Type B pancreatic cell (in vitro differentiated cells): ENCODE measurements at places on chromosomes 7 and 10. TPM values are rescaled to one million over a fixed set of nuclear protein-coding genes. Genes with fewer than 3 reads are reported as not detected.

The PLAC9 gene
- total RNA-seq: 8.2 TPM in 1 of 2 replicates, not detected in the other

DNA sequence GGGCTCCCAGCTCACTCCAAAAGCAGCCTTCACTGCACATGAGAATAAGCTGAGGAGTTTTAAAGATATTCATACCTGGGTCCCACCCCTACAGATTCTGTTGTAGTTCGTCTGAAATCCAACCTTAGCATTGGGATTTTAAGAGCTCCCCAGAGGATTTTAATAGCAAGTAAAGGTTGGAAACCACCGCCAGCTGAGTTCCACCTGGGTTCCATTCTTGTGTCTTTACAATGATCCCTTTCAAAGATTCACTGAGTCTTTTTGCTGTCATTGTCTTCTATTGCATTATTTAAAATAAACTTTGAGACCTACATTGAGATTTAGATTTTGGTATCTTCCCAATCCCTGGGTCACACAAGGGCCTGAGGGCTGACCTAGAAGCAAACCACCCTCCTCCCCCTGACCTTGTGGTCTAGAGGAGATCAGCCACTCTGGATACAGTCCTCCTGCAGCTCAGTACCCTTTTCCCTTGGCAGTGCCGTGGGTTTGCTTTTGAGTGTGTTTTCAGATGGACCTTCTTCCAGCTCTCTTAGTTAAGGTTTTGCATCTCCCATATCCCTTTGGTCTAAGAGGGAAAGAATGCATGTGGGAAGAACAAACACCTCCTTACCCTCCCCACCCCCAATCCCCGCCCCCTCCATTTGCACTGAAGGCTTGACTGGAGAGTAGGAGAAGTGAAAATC, 22.6 kb upstream of the SIRT1 start:
- no peak for DNase-seq
- no peaks in the 10 kb centered on the region for H3K4me1 ChIP-seq
- H3K36me3 ChIP-seq: no peaks in the 10 kb centered on the region

DNA sequence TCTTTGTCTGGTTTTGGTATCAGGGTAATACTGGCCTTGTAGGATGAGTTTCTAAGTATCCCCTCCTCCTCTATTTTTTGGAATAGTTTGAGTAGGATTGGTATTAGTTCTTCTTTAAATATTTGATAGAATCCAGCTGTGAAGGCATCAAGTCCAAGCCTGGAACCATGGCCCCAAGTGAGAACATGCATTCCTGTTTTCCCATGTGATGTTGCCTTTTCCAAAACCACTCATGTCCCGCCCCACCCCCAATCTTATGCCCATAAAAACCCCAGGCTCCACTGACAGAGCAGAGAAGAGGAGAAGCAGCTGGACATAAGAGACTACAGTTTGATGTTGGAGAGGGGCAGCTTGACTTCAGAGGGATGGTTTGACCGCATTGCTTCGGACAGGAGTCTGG, 71.2 kb downstream of the MINPP1 start:
- no peak for DNase-seq
- H3K4me3 ChIP-seq: no peak overlapping the region
- no peaks in the 10 kb centered on the region for H3K36me3 ChIP-seq
- no peaks in the 10 kb centered on the region for H3K27me3 ChIP-seq
- H3K27ac ChIP-seq: no peak overlapping the region
- H3K4me1 ChIP-seq: peaks cover 6% of the 10 kb centered on the region

DNA sequence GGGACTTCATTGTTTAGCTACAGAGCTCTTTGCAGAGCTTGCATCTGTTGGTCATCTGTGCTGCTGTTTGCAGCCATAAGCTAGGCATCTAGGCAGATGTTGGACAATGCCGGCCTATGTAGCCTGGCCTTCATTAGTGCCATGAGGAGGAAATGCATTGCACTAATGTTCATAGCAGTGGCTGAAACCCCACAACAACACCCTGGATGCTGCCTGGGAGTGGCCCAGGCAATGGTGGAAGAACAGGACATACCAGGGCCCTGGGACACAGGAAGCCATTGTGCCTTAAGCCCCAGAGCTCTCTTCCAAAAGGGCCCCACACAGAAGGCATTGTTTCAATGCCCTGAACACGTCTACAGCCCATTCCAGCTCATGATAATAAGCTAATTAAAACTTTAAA, 131.5 kb upstream of the LYZL1 start:
- peaks cover 14% of the 10 kb centered on the region for H3K4me1 ChIP-seq
- DNase-seq: no peak
- no peak overlapping the region for H3K4me3 ChIP-seq

DNA sequence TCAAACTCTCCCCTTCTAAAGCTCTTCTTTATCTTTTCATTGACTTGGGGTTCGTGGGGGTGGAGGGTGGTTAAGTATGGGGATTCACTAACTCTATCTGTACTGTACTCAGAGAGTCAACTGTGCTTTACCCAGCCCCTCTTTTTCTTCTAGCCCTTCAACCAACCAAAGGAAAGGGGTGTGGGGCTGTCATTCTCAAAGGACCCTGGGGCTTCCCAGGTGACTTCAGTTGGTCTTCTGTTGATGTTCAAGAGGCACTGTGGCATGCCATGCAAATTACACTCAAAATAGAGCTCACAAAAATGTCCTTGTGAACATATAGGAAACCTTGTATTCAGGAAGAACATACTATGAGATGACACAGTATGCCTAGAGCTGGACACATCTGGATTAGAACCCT, 16.9 kb upstream of the RHOBTB1 start:
- DNase-seq: no peak
- peaks cover 22% of the 10 kb centered on the region for H3K4me1 ChIP-seq
- H3K27ac ChIP-seq: no peak overlapping the region

The FZD8 gene
- 3.7 and 7.5 TPM in 2 replicates for total RNA-seq

- H3K4me1 ChIP-seq: peaks cover 11% of the 10 kb centered on the region
- peaks cover 4% of the 10 kb centered on the region for H3K27me3 ChIP-seq
- DNase-seq: no peak
- no peak overlapping the region for H3K27ac ChIP-seq
- H3K36me3 ChIP-seq: no peaks in the 10 kb centered on the region
These were observed 11.7 kb upstream of the OR9A2 start for GRCh38 chr7:143038635-143039034.

- no peak overlapping the region for H3K4me3 ChIP-seq
- no peak overlapping the region for H3K27ac ChIP-seq
- no peaks in the 10 kb centered on the region for H3K4me1 ChIP-seq
These were observed 52.6 kb downstream of the TRUB1 start for GRCh38 chr10:114990586-114990985.

DNA sequence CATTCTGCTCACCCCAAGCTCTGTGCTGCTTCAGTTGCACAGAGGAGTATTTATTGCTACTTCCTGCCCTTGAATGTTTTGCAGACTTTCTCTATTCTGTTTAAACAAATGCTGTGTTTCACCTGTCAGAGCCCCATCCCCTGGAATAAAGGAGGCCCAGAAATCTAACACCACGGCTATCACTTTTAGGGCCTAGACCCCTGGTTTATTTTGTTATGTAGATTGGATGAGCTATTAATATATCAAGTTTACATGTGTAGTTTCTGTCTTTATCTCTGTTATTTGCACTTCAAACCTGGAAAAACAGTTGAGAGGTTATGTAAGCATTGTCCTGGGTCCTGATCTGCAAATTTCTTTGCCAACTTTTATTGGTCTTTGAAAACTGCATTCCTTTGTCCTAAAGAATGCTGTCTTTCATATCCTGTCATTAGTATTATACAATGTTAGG, 630.1 kb downstream of the PARD3 start:
- no peaks in the 10 kb centered on the region for H3K36me3 ChIP-seq
- DNase-seq: no peak
- peaks cover 6% of the 10 kb centered on the region for H3K27me3 ChIP-seq

GRCh38 chr10:11270135-11270857, 252.6 kb downstream of the CELF2 start:
- H3K4me3 ChIP-seq: peak overlapping the region; percentile 21
- DNase-seq: peak; percentile 83
- peaks cover 70% of the 10 kb centered on the region for H3K27me3 ChIP-seq
- no peaks in the 10 kb centered on the region for H3K36me3 ChIP-seq
- no peak overlapping the region for H3K27ac ChIP-seq

GRCh38 chr10:70599791-70600190, 2.8 kb downstream of the PRF1 start:
- H3K27ac ChIP-seq: no peak overlapping the region
- H3K36me3 ChIP-seq: no peaks in the 10 kb centered on the region
- no peak overlapping the region for H3K4me3 ChIP-seq
- DNase-seq: peak; percentile 44

The TASOR2 gene
- 64.1 and 70.1 TPM in 2 replicates for total RNA-seq

The FAM241B gene
- 8.8 and 9.8 TPM in 2 replicates for total RNA-seq

DNA sequence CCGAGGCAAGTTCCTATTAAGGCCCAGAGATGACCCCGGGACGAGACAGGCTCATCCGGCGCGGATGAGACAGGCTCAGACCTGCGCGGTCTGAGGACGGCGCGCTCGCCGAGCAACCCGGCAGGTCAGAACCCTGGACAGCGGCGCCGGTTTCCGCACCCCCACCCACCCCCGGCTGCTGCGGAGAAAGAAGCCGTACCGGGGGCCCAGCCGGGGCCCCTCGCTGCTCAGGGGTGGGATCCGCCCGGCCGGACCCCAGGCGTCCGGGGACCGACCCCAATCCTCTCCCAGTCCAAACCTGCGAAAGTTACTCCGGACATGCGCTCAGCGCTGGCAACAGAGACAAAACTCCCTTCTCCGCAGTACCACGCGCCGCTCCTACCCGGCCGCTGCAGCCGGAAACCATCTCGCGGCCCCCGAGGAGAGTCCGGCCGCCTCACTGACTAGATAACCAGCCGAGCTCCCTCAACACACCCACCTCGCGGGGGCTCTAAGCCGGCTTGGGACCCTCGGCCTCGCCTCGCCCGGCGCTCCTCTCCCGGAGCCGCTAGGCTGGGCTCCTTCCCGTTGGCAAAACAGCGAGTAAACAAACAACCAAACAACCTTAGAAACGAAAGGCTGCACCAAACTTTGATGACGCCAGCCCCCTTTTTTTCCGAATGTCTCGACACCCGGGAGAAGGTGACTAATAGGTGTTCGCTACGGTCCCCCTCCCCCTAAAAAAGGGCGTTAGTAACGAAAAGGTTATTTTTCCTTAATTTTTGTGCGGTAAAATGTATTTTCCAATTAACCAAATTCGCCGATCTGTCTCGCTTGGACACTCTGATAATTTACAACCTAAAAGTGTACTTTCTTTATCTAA, 2.3 kb upstream of the DRGX start:
- no peak overlapping the region for H3K27ac ChIP-seq
- peak; percentile 77 for DNase-seq
- no peaks in the 10 kb centered on the region for H3K4me1 ChIP-seq
- H3K36me3 ChIP-seq: no peaks in the 10 kb centered on the region

DNA sequence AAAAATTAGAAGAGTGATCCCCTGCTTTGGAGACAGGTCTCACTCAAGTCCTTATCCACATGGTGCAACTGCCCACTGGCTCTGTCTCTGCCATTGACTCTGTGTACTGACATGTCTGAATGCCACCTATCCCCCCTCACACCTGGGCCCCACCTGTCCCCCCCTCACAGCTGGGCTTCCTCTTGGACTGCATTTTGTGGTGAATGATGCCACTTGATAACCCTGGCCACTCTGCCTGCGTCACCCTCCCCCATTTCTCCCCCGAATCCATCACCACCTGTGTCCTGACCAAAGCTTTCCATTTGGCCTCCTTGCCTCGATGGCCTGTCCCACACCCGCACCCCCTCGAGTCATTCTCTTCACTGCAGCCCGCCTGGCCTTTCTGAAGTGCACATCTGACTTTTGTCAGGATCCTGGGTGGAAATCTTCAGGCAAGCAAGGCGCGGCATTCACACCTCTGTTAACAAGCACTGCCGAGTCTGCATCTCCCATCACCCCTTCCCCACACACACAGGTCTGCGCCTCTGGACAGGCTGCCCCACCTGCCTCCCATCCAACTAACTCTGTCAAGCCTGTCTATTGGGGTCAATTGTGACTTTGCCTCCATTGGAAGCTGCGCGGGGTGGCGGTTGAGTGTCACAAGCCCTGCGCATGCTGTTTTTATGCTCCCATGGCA, 175.3 kb upstream of the KLF14 start:
- no peak overlapping the region for H3K27ac ChIP-seq
- peaks cover 40% of the 10 kb centered on the region for H3K27me3 ChIP-seq
- H3K36me3 ChIP-seq: no peaks in the 10 kb centered on the region
- no peak for DNase-seq
- H3K4me3 ChIP-seq: no peak overlapping the region

- no peaks in the 10 kb centered on the region for H3K27me3 ChIP-seq
- peaks cover 47% of the 10 kb centered on the region for H3K36me3 ChIP-seq
- H3K4me3 ChIP-seq: no peak overlapping the region
- no peak overlapping the region for H3K27ac ChIP-seq
These were observed 100.4 kb downstream of the ARID5B start for GRCh38 chr10:62001898-62002297.

The HGF gene
- total RNA-seq: 0.98 and 4.9 TPM in 2 replicates

GRCh38 chr10:31147210-31147608, 115.5 kb upstream of the ZNF438 start:
- no peaks in the 10 kb centered on the region for H3K36me3 ChIP-seq
- no peak for DNase-seq

DNA sequence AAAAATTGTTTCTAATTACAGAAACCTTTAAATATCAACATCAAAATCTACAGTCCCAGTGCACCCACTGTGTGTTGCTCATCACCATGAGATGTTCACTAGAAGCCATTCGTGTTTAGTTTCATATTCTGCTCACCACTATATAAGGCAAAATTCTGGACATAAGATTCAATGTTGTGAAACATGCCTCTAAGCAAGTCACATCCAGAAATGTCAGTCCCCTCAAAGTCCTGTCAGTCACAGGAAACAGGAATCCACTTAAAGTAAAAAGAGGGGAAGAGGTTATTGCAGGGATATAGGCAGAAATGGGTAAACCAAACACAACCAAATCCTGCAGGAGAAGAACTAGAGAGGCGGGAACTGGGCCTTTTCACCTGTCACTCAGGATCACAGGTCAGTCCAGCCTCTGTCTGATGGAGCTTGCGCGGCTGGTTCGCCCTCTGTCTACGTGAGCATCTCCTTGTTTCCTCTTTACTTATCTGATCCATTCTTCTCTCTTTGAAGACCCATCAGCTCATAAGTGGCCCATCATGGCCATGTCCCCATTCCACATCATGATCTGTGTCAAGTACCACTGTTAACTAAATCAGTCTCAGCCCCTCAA, 58.4 kb downstream of the MYPN start:
- H3K36me3 ChIP-seq: no peaks in the 10 kb centered on the region
- no peaks in the 10 kb centered on the region for H3K4me1 ChIP-seq
- no peak overlapping the region for H3K4me3 ChIP-seq
- no peak overlapping the region for H3K27ac ChIP-seq
- no peaks in the 10 kb centered on the region for H3K27me3 ChIP-seq

- H3K4me3 ChIP-seq: no peak overlapping the region
- H3K36me3 ChIP-seq: no peaks in the 10 kb centered on the region
- no peaks in the 10 kb centered on the region for H3K4me1 ChIP-seq
- no peak for DNase-seq
These were observed 92.6 kb downstream of the JAZF1 start for GRCh38 chr7:28088032-28088431.

The ZNF862 gene
- total RNA-seq: 21.2 and 23.9 TPM in 2 replicates

The NUTM2B gene
- total RNA-seq: 1.00 and 1.2 TPM in 2 replicates

The DCLRE1A gene
- total RNA-seq: 7.3 and 9.2 TPM in 2 replicates
